ENCODE measurements at places on chromosomes 1 and 21.

GRCh38 chr1:151542710-151543129 lies 2.6 kb downstream of the TUFT1 start:
- DNase-seq, result no peak

DNA sequence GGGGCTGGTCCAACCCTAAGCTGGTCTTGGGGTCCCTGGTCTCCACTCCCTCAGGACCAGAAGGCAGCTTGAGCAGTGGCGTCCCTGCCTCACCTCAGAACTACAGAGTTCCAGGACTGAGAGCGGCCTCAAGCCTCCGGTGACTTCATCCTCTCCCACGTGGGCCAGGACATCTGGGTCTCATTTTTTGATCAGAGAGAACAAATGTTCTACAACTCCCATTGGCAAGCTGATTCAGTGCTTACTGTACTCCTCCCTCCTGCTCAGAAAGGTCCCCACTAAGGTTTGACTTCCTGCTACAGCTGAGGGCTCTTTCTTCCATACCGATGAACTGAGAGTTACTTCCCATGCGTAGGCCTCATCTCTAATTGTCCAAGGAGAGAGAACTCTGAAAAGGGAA lies 78.5 kb downstream of the PLXNA2 start:
- DNase-seq, result no peak

DNA sequence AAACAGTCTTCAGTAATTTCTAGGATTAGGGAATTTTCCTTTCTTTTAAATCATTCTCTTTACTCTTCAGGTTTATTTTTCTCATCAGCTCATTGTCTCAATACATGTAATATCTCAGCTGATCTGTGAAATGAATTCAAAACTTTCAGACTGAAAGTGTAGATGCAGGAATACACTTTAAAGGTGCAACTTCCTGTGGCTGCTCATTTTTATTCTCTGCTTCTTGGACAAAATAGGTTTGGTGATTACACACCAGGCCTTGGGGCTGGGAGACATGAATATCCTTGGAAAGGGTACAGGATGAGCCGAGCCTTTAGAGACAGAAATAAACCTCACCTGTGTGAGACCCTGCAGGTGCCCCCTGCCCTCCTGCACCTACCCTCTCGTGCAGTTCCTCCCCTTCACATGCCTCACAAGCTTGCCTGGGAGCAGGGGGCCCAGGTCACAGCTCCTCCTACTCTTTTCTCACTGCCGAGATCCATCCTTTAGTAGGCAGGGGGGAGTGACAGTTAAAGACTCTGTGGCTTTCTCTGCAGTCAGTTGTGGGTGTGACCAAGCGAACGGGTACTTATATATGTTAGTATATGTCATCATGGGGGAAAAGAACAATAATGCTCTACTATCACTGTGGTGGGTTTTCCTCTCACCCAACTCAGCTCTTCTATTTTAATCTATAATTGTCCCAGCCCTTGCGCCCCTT lies 23.6 kb downstream of the XCL2 start:
- DNase-seq, result no peak

GRCh38 chr1:245874942-245875580 lies 632.0 kb downstream of the SMYD3 start:
- DNase-seq, result no peak

DNA sequence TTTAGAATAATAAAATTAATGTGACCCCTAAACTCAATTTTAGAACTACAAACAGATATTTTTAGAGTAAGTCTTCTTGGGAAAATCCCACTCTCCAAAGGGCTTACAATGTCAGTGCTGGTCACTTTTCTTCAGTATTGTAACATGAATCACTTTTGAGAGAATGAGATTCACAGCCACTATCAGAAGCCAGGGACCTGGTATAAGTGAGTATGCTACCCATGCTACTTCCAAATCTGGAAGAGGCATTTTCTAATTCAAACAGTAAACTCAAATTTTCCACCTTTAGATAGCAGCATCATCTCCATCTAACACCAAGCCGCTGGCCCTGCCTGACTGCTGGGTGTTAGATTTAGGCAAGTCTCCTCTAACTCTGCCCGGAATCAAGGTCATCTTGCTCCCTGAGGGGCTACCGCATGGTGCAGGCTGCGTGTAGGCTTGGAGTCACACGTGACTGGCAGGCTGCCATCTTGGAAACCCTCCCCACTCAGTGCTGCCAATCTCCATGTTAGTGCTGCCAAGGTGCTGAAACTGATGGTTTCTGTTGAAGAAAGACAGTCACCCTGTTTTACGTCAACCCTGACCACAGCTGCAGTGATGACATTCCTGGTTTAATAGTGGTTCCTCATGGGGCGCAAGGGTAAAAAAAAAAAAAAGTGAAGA lies 882.9 kb upstream of the B3GALT2 start:
- no peak for DNase-seq

GRCh38 chr21:37675202-37675801 lies 241.0 kb downstream of the KCNJ6 start:
- DNase-seq, result peak; percentile 28

DNA sequence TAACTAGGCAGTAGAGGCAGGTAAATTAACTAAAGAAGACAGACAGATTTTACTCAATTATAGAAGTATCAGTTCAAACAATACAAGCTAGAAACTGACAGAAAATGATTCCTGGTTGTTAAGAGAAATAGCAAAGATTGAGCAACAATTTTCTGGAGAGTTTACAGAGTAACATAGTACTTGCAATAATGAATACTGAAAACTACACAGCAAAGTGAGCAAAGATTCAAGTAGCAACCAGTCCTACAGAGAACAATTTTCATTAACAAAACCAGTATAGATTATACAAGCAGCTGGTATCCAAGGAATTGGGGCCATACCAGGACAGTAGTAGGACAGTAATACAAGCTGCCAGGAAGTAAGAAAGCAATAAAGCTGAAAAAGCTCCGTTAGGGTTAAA lies 37.6 kb downstream of the EYA3 start:
- no peak for DNase-seq

GRCh38 chr1:208174731-208175507 lies 69.3 kb downstream of the PLXNA2 start:
- no peak for DNase-seq

DNA sequence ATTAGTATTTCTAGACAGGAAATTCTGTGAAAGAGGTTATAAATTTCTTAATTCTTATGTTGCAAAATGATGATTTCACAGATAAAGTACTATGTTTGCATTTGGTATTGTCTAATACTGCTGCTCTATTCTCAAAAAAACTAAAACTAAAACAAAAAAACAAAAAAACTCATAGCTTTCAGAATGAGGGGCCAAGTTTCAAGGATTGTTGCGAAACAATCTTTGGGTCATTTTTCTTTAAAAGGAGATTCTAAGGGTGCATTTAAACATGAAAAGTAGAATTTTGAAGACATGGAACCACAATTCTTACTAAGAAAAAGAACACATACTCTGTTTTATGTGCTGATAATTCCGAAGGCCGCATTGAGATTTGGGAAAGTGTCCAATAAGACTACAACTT lies 645.1 kb downstream of the ADGRL2 start:
- DNase-seq, result no peak

DNA sequence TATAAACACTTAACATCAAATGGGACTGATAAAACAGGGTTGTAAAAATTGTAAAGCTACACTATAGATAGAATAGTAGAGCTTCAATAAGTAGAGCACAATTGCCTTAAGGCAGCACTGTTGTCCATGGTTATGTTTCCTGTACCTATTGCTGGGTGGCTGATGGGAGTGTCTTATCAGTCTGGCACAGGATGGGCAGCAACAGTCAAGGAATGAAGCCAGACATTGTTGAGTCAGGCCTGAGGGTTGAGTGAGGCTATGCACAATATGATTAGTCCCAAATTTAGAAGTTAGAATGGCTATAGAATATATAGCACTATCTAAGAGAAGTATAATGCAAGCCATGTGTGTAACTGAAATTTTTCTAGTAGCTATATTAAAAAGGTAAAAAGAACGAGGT lies 25.0 kb upstream of the CD1D start:
- no peak for DNase-seq

Measured in amygdala (tissue), 56 donors.